ENCODE measurements at places on chromosomes 5 and 9.

DNA sequence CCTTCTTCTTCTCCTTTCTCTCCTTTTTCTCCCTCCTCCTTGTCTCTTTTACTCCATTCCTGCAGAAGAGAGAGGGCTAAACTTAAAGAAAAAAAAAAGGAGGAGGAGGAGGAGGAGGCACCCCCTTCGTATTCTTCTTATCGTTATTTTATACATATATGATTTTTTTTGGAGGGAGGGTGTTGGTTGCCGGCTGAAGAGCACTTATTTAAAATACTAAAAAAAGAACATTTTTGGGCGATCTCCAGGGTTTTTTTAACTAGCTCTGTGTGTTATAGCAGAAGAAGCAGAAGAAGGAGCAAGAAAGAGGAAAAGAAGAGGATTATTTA, 381 bp downstream of the NR2F1 start:
- no peak for DNase-seq

DNA sequence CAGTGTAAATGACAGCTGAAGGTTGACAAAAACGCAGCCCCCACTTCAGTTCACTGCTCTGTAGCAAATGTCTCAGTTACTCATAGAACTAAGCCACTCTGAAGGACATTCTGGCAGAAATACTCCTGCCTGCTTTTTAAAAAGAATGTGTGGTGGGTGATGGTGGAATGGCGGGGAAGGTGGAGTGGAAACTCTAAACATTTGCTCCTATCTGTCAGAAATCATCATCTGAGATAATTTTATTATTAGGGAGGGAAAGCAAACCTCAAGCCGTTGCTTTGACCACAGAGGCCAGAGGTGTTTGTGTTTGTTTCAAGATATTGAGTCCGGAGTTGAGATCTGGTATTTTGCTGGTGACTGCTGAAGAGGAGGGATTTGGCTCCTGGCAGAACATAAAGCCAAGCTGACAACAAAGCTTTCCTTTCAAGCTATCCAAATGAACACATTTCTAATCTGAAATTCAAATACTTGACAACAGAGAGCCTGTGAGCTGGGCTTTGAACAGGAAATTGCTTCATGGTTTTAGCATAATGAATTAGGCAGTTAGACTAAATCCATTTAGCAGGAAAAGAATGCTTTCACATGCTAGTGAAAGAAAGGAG, 362.7 kb downstream of the CSNK1G3 start:
- DNase-seq = no peak

GRCh38 chr5:78821536-78822021, 163.5 kb downstream of the ARSB start:
- no peak for DNase-seq

GRCh38 chr5:119655061-119655460, 25.7 kb downstream of the FAM170A start:
- DNase-seq = no peak

DNA sequence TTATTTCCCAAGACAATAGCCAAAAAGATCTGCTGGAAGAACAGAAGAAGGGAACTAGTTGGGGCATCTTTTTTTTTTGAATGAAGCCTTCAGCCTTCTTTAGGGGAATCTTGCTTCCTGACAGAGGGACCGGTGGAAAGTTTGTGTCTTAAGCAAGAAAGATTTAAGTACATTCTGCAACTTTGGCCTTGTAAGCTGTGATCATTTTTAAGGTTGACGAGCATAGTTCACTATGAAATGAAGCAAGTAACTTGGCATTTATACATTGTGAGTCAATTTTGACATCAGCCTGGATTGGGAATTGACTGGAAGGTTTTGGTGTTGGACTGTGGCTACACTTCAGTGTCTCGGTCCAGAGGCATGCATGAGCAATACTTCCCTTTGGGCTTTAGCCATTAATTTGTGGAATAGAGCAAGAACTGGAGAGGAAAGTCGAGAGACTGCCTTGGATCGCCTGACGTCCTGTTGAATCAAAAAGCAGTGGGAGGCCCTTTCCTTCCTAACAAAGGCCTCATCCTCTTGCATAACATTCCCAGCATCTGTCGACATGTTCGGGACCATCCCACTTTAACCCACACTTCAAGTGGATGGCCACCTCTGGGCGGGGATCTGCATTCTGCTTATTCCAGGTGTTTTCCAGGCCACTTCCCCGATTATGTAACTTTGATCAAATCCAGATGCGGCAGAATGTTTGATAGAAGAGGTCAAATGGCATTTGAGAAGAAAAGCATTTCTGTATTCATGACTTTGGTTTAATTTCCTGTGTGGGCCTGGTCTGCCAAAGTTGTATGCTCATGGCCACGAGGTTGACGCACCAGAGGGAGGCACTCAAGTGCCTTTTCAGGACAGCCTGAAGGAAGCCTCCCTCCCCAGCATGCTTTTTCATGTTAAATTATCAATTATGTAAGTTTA, 12.5 kb downstream of the ABL1 start:
- DNase-seq = peak; percentile 82
